ENCODE measurements at places on chromosomes 16 and 17. TPM values are rescaled to one million over a fixed set of nuclear protein-coding genes. Genes with fewer than 3 reads are reported as not detected.

Gene KRT9
- polyA plus RNA-seq: not detected

Gene USP31
- 5.8 TPM for polyA plus RNA-seq

Gene NIP7
- polyA plus RNA-seq: 28.6 TPM

Gene GLTPD2
- polyA plus RNA-seq: 8.1 TPM

Gene TP53TG3
- not detected for polyA plus RNA-seq

Gene FDXR
- 9.0 TPM for polyA plus RNA-seq

Gene ACE
- 12.7 TPM for polyA plus RNA-seq

Gene ARHGDIG
- polyA plus RNA-seq: 2.0 TPM

Gene FAM20A
- polyA plus RNA-seq: 11.8 TPM

Gene CCDC144A
- 0.68 TPM for polyA plus RNA-seq

Gene RHBDF2
- polyA plus RNA-seq: 8.7 TPM

All from left renal cortex interstitium (tissue), 4 donors.